ENCODE measurements at places on chromosomes 11 and 22.
A peak's percentile ranks its signal among the peaks of the same experiment; 100 is the strongest.

DNA sequence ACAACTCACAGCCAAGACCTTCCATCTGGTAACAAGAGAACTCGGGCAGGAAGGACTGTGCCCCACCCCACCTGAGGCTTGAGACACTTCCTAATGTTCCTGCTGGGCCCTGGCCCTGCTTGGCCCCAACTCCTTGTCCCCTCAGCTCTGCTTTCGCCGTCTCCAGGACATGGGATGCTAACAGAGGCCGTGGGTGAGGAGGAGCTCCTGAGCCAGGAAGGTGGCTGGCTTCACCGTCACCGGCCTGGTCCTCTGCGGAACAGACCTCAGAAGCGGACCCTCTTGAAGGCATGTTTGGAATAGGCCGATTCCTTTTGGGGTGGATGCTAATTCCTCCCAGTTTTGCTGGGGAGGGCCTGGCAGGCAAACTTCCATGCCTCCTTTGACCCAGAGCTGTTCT lies 154.3 kb downstream of the CACNA1I start:
- DNase-seq = no peak

- DNase-seq = no peak
Observed at GRCh38 chr22:20256551-20257211, 11.4 kb downstream of the RTN4R start.

- DNase-seq = no peak
Observed at GRCh38 chr11:66317723-66318599, 1.1 kb upstream of the CD248 start.

- no peak for DNase-seq
Observed at GRCh38 chr11:34866375-34866774, 49.8 kb downstream of the APIP start.

DNA sequence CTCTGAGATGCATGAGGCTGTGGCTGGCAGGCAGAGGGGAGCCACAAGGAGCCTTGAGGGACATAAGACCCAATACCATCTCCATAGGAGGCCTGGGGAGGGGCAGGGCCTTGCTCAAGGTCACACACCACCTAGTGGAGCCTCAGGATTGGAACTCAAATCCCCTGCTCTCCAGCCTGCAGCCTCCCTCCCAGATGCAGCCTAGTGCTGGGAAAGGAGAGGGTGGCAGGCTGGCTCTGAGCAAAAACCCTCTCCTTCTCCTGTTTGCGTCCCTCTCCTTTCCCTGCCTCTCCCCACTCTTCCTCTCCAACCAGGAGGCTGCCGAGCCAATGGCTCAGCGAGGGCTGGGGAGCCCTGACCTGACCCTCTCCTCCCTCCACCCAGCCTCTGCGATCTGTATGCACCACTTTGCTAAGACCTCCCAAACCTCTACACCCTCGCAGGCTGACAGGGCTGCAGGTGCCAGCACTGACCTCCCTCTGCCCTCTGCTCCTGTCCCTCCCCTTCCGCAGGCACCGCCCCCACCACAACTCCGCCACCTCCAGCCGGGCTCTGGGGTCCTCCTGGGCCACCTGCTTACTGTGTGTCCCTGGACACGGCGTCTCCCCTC lies 14.7 kb downstream of the IGLL1 start:
- no peak for DNase-seq

- no peak for DNase-seq
Observed at GRCh38 chr11:64003807-64004589, 17.8 kb downstream of the OTUB1 start.

DNA sequence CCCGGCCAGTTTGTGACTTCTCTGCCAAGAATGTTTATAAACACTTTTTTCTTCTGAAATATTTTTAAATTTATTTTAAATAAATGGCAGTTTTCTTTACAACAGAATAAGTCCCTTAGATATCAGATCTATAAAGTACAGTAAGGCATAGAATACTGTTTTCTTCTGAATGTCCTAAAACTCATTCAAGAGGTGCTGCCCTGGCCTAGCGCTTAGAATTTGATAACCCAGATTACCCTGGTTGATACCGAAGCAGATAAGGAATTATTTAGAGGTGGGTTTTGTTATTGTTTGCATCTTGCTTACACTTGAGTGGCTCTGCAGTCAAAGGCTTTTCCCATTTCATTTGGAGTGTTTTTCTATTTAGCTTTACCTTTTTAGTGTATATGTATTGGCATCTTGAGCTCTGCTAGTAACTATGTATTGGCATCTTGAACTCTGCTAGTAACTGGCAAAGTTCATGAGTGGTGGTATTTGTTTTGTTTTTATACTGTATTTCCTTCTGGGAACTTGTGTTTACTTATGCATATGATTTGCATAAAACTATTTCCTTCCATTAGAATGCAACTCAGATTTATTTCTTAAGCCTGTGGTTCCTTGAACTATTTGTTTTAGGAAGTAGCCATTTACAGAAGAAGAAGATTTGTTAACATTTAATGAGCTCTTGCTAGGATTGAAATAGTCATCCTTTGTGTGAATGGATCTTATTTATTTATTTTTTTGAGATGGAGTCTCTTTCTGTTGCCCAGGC lies 1.2 kb downstream of the ACAD8 start:
- no peak for DNase-seq

DNA sequence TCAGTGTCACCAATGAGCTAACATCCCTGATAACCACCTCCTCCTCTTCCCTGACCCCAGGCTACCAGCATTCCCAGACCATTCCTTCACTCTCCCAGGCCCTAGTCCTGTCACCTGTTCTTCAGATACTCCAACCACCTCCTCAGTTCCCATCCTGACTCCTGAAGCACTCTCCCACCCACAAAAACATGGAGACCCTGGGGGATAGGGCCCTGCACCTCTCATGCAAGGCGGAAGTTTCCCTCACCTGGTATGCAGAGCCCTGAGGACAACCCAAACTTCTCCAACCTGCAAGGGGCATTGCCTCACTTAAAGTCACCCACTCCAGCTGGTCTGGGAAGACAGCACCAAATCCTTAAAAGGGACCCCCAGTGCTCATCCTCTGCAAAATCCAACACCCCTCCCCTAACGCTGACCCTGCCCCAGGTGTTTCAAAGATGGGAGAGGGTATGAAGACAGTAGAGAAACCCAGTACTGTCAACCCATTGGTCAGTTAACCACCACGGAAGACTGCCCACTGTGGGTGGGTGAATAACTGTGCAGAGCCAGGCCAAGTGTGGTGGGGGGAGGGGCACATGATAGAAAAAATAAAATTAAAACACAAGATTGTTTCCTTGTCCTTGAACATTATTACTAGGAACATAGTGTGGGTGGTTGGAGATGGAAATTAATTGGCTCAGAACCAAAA lies 1.4 kb downstream of the TNKS1BP1 start:
- DNase-seq = no peak

GRCh38 chr11:1559111-1559951 lies 12.7 kb downstream of the DUSP8 start:
- peak; percentile 77 for DNase-seq

DNA sequence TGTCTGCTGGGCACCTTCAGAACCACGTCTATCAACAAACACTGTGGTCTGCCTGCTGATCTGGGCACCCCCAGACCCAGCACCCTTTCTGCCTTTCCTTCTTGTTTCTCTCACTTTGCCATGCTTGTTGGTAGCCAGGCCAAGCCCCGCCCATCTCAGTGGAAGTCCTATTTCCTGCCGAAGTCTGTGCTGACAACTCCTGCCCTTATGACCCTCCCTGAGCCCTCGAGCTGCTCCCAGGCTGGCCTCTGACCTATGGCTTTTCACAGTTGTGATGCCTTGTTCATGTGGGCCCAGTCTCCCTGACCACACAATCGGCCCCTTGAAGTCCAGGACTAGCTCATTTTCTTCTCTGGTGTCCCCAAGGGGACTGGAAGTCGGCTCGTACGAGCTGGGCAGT lies 132.1 kb downstream of the DSCAML1 start:
- DNase-seq = no peak

GRCh38 chr11:126174816-126175215 lies 36.6 kb downstream of the RPUSD4 start:
- no peak for DNase-seq

DNA sequence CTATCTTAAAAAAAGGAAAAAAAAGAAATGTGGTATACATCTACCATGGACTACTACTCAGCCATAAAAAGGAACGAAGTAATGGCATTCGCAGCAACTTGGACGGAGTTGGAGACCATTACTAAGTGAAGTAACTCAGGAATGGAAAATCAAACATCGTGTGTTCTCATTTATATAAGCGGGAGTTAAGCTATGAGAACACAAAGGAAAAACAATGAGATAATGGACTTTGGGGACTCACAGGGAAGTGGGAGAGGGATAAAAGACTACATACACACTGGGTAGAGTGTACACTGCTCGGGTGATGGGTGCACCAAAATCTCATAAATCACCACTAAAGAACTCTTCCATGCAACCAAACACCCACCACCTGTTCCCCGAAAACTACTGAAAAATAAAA lies 11.8 kb downstream of the RAB6A start:
- no peak for DNase-seq

DNA sequence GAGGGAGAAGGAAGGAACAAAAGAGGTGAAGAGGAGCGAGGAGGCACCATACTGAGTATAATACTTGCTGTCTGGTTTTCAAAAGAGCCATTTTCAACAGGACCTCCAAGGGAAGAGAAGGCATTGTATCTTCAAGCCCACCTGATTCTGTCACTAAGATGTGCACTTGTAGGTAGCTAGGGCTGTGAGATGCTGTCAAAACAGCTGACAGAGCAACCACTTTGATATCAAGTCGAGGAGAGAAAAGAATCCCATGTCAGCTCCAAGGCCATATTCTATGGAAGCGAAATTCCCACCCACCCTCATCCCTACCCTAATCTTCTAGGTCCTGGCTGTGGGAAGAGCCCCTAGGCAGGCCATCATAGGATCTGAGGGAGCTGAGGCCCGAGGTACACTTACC lies 70.9 kb upstream of the PRDM11 start:
- no peak for DNase-seq

DNA sequence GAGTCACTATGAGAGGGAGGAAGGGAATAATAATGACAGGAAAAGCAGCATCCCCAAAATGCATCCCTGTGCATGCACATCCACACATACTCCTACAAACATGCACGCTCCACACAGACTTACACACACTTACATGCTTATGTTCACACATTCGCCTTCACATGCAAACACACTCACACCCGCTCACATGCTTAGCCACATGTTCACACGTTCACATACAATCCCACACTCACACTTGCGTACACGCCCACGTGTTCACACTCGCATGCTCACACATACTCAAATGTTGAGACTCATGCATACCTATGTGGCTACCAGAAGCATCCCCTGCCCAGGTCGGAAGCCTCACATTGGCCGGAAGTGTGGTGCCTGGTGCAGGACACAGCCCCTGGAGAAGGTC lies 372.1 kb downstream of the MN1 start:
- no peak for DNase-seq

GRCh38 chr22:30754971-30755758 lies 60.5 kb downstream of the OSBP2 start:
- DNase-seq = peak; percentile 50

DNA sequence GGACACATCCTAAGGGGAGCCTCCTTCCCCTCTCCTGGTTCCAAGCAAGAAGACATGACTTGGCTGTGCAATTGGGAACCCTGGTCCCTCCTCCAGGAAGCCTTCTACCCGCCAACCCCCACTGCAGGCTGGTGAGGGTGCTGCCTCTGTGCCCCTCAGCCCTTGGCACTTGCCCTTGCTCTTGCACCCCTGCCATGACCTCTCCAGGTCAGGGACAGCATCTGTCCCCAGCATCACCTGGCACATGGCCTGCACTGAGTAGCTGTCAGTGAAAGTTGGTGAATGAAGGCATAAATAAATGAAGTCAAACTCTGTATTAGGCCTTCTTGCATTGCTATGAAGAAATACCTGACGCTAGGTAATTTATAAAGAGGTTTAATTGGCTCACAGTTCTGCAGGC lies 1.9 kb upstream of the GTSE1 start:
- DNase-seq = no peak

DNA sequence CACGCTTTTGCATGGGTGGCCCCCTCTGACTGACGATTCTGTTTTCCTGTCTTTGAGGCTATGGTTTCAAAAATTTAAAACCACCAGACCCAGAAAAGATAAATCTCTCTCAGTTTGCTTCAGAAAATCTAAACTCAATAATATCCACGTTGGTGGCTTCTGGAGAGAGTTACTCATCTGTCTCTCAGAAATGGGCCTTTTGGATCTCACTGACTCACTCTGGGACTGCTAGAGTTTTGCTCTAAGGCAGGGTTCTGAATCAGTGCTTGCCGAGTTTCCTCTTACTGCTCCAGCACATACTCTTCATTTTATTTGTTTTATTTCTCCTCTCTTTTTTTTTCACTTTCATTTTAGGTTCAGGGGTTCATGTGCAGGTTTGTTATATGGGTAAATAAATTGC lies 305.7 kb downstream of the BLID start:
- DNase-seq = no peak

DNA sequence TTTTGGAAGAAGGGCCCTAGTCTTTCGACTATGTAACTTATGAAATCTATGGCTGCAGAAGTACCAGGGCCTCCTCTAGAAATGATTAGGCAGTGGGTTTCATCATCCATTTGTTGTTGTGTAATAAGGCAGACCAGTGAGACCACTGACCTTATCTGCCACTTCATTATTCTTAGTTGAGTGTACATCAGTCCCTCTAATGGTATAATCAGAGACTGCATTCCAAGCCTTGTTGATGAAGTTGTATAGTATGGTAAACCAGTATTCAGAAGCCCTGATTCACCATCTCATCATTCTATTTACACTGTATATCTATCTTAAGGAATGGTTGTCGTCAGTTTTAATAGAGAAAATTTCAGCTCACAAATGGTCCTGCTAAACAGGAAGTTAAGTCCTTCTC lies 32.2 kb upstream of the GRIA4 start:
- no peak for DNase-seq

DNA sequence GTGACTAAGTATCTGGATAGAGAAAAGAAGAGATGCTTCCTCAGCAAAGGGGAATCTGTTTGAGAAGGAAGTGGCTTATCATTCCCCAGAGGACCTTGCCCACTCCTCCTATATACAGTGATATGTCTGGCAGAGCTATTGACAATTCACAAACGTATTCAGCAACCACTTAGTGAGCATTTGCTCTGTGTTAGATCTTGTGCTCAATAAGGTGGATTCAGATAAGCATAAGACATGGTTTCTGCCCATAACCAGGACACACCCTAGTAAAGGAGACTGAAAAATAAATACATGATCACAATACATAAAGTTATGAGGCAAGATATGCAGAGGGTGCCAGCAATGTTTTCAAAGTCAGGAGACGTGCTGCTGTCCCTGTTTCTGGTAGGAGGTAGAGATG lies 1.4 kb downstream of the TMEM9B start:
- DNase-seq = no peak

DNA sequence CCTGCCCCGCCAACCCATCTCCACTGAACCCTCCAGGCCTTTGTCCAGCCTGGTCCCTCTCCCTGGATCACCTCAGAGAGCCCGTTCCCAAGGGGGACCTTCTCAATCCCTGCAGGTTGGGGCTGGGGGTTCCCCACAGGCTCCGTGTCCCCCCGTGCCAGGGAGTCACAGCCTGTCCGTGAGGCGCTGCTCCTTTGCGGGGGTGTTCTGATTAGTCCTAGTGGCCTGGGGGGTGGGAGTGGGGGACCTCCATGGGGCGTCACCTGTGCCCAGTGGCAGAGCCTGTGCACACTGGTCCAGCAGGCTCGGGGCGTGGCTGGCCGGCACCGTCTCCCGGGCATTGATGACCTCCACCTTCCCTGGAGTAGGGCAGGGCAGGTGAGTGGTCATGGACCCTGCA lies 11.6 kb downstream of the GGT5 start:
- no peak for DNase-seq
